ENCODE measurements at places on chromosomes 5 and 9. TPM values are rescaled to one million over a fixed set of nuclear protein-coding genes. Genes with fewer than 3 reads are reported as not detected.

DNA sequence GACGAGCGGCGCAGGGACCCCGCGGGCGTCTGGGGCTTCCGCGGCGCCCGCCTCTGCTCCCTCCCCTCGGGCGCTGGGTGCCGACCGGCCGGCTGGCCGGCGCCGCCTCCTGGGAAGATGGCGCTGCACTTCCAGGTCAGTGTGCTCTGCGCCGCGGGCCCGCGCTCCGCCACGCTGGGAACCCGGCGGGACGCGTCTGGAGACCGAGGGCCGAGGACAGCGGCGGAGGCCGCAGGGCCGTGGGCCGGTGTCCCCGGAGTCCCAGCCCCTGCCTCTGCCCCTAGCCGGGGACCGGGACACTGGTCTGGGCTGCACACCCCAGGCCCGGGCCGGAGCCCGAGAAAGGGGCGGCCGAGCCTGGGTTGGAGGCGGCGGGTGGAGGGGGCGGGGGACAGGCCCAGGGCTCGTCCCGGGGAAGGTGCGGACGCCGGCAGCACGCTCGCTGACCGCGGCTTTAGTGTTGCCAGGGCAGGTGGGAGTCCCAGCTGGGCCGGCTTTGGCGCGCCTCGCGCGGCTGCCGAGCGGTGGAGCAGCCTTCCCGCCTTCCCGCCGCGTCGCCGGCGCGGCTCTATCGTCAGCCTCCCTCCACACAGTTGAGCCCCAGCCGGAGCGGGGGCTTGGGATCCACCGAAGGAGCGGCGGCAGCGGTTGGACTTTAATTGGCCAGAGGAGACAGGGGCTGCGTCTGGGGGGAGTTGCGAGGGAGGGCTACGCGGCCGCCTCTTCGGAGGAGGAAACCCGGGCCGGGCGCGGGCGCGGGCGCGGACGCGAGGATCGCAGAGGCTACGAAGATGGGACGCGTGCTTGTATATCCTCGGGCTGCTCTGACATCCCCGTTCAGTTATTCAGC lies at the start of gene RANBP17:
RANBP17 (plus strand) TSS at position 102 of the 850 bp plus-strand sequence.
- H3K27me3 ChIP-seq, result peaks cover 39% of the 10 kb centered on the region
- H3K36me3 ChIP-seq, result peaks cover 18% of the 10 kb centered on the region
- peak within 1 kb of the TSS; percentile 2 for H3K4me3 ChIP-seq
- DNase-seq, result no peak
- peaks cover 5% of the 10 kb centered on the region for H3K4me1 ChIP-seq

DNA sequence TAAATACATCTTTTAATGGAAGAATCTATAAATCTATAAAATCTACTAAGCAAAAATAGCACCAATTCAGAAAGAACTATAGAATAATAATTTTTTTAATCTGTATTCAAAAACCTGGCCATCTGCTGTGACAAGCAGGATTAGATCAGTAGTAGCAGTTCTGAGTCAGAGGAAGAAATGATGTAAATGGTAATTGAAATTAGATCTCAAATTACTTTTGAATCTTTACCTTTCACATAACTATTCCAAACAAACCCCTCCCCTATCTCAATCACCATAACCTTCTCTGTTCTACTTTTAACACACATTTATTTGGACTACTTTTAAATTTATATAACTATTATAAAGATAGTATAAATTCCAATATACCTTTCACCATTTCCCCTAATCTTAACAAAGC lies 727.8 kb upstream of the FAM174A start:
- DNase-seq, result no peak
- no peak overlapping the region for H3K27ac ChIP-seq
- no peaks in the 10 kb centered on the region for H3K4me1 ChIP-seq
- H3K4me3 ChIP-seq, result no peak overlapping the region
- no peaks in the 10 kb centered on the region for H3K36me3 ChIP-seq

DNA sequence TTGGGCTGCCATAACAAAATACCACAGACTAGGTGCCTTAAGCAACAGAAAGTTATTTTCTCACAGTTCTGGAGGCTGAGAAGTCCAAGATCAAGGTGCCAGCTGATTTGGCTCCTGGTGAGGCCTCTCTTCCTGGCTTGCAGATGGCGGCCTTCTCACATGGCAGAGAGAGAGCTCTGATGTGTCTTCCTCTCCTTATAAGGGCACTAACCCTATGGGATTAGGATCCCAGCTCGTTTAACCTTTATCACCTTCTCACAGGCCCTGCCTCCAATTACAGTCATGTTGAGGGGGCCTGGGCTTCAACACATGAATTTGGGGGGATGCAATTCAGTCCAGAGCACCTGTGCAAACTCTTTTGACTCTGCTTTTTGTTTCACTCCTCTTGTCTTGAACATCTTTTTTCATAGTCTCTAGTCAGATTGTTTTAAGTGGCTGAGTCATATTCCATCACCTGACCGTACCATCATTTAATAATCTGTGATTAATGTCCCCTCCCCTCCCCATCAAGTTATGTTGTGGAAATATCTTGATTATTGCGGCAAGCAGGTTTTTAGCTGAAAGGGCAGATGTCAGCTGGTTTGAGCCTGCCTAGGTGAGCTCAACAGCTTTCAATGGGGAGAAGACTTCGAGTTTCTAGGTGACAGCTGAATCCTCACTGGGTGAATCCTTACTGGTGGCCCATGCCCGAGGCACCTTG lies 61.8 kb downstream of the NDFIP1 start:
- H3K4me3 ChIP-seq, result no peak overlapping the region
- no peak for DNase-seq
- no peaks in the 10 kb centered on the region for H3K36me3 ChIP-seq
- no peaks in the 10 kb centered on the region for H3K4me1 ChIP-seq
- no peaks in the 10 kb centered on the region for H3K27me3 ChIP-seq

DNA sequence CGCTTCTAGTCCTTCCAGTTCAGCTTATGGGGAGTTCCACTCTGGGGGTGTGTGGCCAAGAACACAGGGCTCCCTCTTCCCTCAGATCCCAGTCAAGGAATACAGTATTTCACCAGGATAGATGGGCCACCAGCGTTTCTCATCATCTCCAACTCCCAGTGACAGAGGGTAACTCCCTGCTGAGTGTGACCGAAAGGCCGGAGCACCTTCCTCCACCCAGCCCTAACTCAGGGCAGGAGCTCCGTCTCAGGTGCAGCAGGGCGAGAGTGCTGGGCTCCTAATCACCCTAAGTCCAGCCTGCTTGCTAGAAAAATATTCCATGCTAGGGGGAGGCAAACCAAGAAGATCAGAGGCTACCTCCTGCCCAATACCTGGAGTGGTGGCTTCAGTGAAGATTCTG lies 102.6 kb downstream of the ADAMTS2 start:
- H3K4me3 ChIP-seq, result no peak overlapping the region
- no peaks in the 10 kb centered on the region for H3K4me1 ChIP-seq
- DNase-seq, result no peak
- H3K27me3 ChIP-seq, result peaks cover 9% of the 10 kb centered on the region
- no peaks in the 10 kb centered on the region for H3K36me3 ChIP-seq

DNA sequence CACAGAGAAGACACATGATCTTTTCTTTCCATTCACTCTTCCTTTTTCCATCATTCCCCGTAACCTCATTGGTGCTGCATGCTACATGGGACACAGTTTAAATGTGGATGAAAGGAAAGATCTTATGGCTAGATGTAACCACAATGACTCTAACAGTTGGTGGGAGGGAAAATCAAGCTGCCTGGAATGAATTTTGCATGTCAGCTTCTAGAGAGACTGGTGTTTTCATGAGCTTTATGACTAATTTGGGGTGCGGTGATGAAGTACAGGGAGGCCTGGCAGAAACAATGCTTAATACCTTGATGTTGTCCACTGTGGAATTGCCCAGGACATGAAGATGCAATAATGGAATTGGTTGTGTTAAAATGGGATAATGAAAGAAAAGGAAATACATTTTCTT lies 55.9 kb upstream of the MYO10 start:
- H3K36me3 ChIP-seq, result no peaks in the 10 kb centered on the region
- DNase-seq, result no peak
- H3K27ac ChIP-seq, result no peak overlapping the region
- H3K4me1 ChIP-seq, result peaks cover 2% of the 10 kb centered on the region
- peaks cover 3% of the 10 kb centered on the region for H3K27me3 ChIP-seq
- no peak overlapping the region for H3K4me3 ChIP-seq

GRCh38 chr9:133968428-133968827 lies 23.7 kb downstream of the VAV2 start:
- no peaks in the 10 kb centered on the region for H3K36me3 ChIP-seq
- no peaks in the 10 kb centered on the region for H3K27me3 ChIP-seq
- no peak for DNase-seq
- no peak overlapping the region for H3K27ac ChIP-seq
- H3K4me3 ChIP-seq, result no peak overlapping the region

DNA sequence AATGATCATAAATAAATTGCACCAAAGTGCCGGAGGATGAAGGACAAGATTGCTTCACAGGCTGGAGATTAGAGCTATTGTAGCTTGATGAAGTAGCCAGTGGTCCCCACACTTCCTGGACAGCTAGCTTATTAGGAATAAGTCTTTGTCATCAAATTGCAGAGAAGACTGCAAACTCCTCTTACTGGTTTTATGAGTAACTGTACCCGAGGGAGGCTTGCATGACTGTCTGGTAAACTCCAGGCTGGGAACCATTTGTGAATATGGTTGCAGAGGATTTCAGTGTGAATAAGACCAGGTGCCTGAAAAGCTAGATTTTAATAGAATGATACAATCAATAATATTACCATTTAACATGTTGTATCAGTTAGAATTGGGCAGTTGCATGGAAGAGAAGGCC lies 36.5 kb upstream of the SEMA5A start:
- no peak overlapping the region for H3K4me3 ChIP-seq
- no peak for DNase-seq
- H3K4me1 ChIP-seq, result no peaks in the 10 kb centered on the region
- H3K27me3 ChIP-seq, result no peaks in the 10 kb centered on the region
- H3K27ac ChIP-seq, result no peak overlapping the region

The SPINK6 gene
- not detected for total RNA-seq

The FRMD3 gene
- total RNA-seq, result 1.1 TPM

The VCAN gene
- not detected for total RNA-seq

The SLC45A2 gene
- total RNA-seq, result not detected
